NCI-H1417 (cell line): ENCODE measurements at places on chromosomes 12 and 14.

- DNase-seq: no peak
These were observed 12.2 kb upstream of the RHOJ start for GRCh38 chr14:63192085-63192484.

DNA sequence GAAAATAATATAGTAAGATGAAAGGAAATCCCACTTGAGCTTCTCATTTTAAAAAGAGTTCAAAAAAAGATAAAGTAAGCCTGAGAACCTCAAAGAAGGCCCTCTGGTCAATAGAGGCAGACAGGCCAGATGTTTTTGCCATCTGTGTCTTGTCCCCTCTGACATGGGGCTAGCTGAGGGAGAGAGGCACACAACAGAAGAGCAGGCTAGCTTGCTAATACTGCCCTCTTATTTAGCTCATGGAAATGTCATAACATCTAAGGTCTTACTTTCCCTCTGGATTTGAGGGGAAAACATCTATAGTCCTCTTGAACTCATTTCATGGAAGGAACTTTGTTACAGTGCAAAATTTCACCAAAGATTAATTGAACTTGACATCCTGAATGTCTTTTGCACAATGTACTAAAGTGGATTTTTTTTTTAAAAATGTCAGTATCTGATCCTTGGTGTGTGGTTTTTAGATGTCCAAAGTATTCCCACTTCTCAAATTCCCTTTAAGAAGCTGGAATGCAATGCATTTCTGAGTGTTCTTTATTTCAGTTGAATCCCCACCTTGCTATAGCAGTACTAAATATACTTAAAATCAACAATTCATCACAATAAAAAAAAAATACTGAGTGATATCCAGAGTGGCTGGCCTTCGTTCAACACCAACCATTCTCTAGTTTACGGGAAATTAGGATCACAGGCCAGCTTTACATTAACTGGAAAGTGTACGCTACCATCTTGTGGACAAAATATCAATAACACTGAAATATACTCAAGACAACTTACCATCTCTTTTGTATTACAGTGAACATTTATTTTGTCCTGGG is 176.7 kb downstream of the PAH start:
- DNase-seq: peak; percentile 50

DNA sequence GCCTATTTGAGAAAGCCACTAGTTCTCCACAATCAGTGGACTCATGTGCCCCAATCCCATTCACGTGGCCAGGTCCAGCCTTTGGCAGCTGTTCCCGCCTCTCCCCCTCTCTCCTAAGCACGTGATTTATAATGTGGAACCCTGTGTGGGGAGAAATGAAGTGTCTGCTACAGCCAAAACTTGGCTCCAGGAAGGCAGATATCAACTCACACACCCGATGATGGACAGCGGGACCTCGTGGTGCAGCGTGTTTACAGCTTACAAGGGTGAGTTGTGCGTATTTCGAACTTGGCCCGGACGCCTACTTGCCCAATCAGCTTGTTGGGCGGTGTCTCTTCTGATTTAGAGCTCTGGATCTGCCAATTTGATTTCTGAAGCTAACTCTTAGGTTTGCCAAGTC is 38.1 kb upstream of the FAM181A start:
- DNase-seq: no peak

DNA sequence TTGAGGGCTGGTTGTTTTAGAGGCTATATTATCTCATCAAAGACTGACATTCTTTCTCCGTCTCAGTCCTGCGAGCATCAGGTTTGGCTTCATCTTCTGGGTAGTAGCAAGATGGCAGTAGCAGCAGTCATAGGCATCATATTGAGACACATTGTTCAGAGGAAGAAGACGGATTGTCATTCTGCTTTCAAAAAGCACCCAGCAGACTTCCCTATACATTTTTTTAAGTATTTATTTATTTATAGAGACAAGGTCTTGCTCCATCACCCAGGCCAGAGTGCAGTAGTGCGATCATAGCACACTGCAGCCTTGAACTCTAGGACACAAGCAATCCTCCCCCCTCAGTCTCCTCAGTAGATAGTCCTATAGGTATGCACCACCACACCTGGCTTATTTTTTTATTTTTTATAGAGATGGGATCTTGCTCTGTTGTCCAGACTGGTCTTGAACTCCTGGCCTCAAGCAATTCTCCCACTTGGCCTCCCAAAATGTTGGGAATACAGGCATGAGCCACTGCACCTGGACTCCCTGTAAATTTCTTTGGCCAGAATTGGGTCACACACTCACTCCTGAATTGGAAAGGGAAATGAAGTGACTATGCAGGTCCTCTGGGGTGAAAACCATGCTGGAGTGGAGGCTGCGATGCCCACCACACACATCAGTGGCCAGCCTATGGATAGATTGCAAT is 125.4 kb downstream of the SLC38A6 start:
- no peak for DNase-seq

DNA sequence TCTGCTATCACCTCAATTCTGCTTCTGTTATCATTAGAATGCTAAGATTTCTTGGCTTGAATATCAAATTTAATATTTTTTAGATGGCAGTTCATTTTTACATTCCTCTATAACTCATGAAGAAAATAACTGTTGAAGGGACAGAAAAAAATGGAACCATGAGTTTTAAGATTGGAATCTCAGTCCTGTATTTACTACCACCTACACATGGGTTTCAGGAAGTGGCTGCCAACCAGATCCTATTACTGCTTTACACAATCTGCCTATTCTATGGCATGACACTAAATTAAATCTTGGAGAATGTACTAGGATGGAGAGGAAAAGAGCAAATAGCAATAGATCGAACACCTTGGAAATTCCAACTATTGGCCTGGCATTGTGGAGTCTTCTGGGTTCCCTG is 140.8 kb downstream of the DUSP6 start:
- DNase-seq: no peak

GRCh38 chr12:93113317-93114006 is 184.4 kb upstream of the EEA1 start:
- DNase-seq: peak; percentile 34

DNA sequence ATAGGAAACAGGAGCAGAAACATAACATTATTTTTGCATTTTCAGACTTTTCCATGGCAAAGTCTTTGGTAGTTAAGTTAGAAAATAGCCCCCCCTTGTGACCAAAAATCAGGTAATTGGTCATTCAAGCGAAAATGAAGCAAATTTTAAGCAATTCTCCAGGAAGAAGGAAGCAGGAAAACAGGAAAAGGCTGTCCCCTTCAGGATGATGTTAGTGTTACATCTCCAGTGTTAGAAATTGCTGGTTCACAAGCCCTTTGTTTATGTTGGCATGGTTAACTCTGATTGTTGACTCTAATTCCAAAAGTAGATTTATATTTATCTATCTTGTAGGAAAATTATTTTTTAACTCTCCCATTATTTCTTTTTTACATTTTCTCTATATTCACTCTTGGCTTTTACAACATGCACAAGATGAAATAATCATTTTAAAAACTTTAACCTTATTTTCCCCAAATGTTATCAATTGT is 18.8 kb upstream of the GAS2L3 start:
- DNase-seq: peak; percentile 77

- DNase-seq: no peak
These were observed 18.6 kb upstream of the GPATCH2L start for GRCh38 chr14:76133103-76133502.

- no peak for DNase-seq
These were observed 4.9 kb upstream of the MRPL52 start for GRCh38 chr14:22824711-22825359.

DNA sequence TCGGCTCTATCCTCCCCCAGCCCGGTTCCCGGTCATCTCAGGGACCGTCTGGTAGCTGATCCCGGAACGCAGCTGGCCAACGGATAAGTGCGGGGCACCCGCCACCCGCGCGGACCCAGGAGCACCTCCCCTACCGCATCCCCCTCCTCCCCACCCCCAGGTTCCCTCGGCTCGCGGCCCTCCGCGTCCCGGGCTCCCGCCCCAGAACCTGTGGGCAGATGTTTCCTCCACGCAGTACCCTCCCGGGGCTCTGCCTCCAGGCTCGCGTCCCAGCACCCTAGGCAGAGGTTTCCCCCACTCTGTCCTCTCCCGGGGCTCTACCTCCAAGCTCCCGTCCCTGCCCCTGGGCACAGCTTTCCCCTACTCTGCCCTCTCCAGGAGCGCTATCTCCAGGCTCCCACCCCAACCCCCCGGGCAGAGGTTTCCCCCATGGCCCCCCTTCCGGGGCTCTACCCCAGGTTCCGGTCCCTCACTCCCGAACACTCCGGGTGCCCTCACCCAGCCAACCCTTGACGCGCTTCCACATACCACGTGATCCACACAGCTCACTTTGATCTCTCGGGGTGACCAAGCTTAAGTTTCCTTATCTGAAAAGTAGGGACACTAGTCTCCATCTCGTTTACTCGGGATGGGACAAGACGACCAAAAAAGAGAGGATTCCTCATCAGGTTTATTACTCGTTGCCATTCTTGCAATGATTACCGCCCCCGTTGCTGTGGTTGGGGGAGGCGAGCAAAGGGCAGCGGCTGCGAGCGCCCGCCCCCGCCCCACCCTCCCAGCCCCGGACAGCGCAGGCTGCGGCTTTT is at the start of gene CCDC38:
TSS of gene CCDC38 (minus strand) at position 91 of the 806 bp plus-strand sequence. CDS start 6,105 bp downstream, outside the sequence.
- DNase-seq: peak; percentile 73

- no peak for DNase-seq
These were observed 45.0 kb downstream of the PIK3C2G start for GRCh38 chr12:18306311-18306710.

- DNase-seq: no peak
These were observed 881 bp downstream of the PYGL start for GRCh38 chr14:50943261-50943942.

DNA sequence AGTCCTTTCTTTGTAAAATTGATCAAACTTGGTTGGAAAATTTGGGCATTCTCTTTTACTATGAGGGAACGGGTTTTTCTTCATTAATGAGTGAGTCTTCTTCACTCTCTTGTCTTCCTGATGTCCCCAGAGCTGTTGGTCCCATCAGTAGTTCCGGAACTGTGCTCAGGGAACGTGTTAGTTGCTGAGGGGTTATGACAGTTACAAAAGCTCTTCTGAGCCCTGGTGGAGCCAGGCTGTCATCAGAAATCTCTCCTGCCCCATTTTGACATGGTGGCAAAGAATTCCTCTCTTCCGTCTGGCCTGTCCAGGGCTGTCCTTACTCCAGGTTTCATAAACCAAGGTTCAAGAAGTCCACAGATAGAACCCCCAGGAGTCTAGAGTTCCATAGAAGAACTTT is 208.5 kb downstream of the SLC41A2 start:
- DNase-seq: no peak

- no peak for DNase-seq
These were observed 160.2 kb downstream of the DAD1 start for GRCh38 chr14:22428700-22429291.

- no peak for DNase-seq
These were observed 446.1 kb downstream of the ZFP36L1 start for GRCh38 chr14:68346556-68347343.

- DNase-seq: no peak
These were observed 53.6 kb upstream of the TRAF3 start for GRCh38 chr14:102723650-102724049.

DNA sequence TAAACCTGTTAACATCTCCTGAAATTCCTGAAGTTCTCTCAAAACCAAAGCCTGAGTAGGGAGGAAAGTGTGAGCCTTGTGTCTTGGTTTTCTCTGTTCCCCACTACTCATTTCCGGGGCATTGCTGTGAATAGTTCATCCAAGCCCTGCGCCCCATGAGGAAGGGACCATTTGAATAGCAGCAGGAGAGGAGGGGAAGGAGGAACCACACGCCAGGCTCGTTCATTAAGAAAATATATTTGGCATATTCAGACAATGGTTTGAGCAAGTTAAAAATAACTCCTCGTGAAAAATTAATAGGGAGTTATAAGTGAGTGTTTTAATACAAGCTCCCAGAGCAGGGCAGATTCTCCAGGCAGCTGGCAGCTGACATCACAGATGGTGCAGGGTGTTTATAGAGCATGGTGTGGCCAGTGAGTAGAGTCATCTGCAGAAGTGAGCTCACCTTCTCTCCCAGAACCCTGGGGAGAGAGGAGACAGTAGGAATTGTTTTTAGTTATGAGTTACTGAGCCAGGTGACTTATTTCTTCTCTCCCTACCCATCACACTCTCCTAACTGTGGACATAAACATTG is 29.5 kb upstream of the CISTR start:
- peak; percentile 49 for DNase-seq

DNA sequence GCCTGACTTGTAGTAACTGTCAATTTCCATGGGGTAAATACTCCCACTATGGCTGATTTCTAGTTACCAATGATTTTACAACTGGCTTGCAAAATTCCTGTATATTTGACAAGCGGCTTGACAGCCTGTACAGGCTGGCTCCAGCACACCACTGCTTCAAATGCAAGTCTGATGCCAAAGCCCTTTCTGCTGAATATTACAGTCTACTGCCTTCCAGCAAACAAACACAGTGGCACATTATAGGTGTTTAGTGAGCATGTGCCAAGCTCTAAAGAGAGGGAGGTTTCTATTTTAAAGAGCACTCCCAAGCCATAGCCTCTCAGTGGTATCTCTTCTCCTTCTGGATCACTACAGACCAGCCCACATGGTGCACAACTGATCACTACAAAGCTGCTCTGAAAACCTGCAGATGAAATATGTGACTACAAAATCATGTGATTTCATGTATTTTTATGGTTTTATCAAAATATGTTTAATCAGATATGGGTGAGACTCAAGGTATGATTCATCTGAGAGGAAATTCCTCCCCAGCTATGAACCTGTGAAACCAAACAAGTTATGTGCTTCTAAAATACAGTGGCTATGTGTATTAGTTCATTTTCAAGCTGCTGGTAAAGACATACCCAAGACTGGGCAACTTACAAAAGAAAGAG is 101.5 kb downstream of the RPAP3 start:
- no peak for DNase-seq

- DNase-seq: no peak
These were observed 39.3 kb downstream of the BBS10 start for GRCh38 chr12:76308866-76309265.

DNA sequence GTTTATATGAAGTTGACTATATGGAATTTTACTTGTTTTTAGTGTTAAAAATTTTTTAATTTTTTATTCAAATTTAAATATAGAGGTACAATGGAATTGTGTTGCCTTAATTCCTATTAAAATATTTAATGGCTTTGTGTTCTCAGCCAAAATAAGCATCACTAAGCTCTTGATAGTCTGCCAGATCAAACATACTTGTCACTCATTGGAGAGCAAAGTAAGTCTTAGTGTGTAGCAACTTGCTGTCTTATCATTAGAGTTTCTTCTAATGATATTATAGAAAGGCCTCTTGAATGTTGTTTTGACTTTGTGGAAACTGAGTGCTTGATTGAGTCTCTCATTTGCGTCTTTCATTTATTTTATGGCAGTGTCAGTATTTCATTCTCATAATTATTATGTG is 10.7 kb downstream of the SFSWAP start:
- no peak for DNase-seq
